Small intestine (tissue), 16 donors: ENCODE measurements at places on chromosomes 6 and 20.

DNA sequence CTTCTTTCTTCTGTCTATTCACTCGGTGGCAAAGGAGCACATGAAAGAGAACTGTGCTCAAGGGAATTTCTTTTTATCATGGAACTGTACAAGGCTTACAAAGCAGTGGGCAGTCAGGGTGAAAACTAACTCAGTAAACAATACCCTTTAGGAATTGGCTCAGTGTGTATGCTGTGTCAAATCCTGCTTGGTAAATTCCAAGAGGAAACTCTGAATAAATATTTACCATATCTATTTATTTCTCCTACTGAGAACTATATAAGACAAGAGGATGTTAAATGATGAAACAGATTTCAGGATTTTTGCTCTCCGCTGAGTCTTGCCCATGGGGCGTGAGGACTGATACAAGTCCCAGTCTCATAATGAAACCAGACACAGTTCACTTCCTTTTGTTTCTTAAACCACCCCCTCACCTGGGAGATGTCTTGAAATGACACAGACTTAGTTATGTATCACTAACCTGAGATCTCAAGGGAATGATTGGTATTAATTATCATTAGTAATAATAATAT lies 188.8 kb downstream of the BACH2 start:
- no peak for DNase-seq

GRCh38 chr6:151630387-151630786 lies 136.6 kb downstream of the CCDC170 start:
- DNase-seq, result no peak

DNA sequence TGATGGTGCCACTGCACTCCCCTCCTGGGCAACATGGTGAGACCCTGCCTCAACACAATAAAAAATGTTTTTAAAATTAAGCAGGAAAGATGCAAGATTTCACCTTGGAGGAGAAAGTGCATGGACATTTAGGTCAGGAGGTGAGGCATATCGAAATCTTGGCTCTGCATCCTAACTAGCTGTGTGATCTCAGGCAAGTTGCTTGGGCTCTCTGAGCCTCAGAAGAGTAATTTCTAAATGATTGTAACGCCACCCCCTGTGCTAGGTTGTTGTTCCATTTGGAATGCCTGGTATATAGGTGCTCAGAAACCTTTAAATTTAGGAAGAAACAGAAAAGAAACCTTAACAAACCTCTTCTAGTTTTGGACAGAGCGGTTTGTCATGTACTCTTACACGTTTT lies 35.9 kb upstream of the C20orf144 start:
- DNase-seq, result no peak

- DNase-seq, result no peak
Measured at GRCh38 chr20:48732081-48732829, 95.5 kb downstream of the PREX1 start.

GRCh38 chr6:98118397-98119045 lies 715.9 kb upstream of the POU3F2 start:
- DNase-seq, result no peak

DNA sequence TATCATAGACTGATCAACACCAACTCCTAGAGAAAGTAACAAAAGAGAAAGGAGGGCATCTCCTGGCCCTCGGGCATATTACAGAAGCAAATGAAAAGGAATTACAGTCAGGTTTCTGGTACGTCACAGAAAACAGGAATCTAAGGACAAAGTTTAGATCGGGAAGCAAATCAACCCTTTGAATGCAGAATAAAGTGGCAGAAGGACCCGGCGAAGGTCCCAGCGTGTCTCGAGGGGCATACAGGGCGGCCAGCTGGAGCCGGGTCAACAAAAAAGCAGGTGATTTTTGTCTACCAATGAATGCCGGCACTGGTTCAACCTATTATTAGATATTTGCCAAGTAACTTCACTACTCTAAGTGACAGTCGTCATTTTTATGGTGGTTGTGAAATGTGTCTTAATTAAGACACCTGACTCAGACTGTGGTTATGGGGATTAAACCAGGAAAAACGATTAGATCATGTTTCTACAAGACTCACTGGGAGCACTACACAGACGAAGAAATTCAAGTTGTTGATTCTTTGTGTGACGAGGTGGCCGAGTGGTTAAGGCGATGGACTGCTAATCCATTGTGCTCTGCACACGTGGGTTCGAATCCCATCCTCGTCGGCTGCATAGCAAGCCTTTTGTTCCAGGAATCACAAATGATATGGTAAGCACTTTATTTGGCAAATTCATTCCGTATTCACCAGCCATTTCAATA lies 12.4 kb upstream of the ZSCAN9 start:
- peak; percentile 74 for DNase-seq

GRCh38 chr6:87397656-87398055 lies 10.1 kb upstream of the CFAP206 start:
- DNase-seq, result no peak

DNA sequence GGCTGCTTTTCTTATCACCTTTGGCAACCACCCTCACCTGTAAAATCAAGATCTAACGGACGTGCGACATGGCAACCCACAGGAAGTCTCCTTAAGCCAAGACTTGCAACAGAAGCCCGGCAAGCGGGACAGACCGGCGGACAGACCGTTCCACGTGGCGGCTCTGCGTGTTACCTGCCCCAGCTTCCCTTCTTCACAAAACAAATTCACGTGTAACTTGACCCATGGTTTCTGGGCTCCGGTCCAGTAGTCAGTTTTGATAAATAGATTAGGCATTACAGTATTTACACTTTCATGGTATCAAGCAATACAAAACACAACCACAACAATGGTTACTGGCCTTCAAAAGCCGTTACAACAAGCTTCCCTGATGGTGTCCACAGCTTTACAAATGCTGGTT lies 133.8 kb downstream of the PRND start:
- DNase-seq, result no peak

DNA sequence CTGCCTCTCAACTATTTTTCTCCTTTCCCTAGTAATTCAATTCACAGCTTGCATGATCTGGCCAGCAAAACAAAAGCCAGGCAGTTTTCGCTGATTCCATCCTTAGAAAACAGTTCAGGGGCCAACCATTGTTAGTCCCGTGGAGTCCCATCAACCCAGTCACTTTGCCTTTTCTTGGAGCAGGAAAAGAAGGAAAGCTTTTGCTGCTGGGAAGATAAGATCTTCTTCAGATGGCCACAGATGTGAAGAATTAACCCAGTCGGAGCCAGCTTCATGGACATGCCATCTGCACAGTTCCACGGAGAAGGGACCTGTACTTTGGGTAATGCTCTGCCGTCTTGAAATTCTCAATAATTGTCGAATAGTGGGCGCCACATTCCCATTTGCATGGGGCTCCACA lies 76.9 kb upstream of the TSHZ2 start:
- no peak for DNase-seq

DNA sequence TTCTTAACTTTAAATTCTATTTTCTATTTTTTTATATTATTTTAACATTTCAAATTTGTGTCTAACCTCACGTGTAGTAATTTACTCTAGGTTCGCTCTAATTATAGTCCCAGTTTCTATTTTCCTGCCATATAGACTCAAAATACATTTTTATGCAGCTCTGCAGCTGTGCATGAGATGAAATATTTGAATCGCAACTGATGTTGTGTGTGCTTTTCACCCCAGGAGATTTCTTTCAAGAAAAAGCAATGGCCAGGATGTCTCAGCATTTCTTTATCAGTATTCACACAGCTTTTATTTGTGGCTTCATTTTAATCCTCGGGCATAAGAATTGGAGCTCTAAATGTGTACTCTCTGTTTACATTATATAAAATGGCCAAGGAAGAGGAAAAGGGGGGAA lies 157.6 kb downstream of the HDGFL1 start:
- no peak for DNase-seq

- DNase-seq, result no peak
Measured at GRCh38 chr6:103872233-103872632, 987.5 kb downstream of the HACE1 start.

DNA sequence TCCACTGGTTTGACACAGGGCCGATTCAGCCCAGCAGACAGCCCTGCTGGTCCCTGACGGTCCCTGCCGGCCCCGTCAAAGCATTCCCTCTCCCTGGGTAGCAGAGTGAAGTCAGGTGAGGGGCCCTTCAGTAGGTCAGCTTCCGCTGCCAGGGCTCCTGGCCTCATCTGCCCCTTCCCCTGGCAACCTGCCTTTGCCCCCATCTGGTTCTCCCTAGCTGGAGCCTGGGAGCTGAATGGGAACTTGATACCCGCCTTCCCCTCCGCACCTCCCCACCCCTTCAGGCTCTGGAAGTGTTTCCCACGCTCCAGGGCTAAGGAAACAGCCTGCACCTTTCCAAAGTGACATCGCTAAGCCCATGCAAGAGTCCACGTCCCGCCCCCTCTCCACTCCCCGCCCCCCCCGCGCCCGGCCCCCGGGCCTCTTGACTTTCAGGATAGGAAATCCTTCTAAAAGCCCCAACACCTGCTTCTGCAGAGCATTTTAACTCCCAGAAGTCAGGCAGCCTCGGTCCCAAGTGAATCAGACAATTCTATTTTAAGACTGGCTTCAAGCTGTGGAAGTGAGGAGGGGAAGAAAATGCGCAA lies 53.3 kb downstream of the ISM1 start:
- no peak for DNase-seq

DNA sequence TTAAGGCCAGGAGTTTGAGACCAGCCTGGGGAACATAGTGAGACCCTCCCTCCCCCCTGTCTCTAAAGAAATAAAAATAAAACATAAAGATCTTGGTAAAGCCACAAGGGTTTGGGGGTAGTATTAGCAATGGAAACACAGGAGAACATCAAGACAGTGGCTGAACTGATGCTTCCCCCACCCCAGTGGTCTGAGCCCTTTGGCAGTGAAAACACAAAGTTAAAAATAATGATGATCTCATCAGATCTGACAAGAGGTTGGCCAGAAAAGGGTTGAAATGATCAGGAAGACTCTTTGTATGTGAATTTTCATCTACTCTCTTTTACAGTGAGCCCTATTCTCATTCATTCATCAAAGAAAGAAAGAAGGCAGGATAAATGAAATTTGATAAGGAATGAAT lies 93.7 kb downstream of the KCNB1 start:
- DNase-seq, result no peak

- no peak for DNase-seq
Measured at GRCh38 chr6:33132081-33132524, 56.3 kb downstream of the HLA-DPB1 start.

DNA sequence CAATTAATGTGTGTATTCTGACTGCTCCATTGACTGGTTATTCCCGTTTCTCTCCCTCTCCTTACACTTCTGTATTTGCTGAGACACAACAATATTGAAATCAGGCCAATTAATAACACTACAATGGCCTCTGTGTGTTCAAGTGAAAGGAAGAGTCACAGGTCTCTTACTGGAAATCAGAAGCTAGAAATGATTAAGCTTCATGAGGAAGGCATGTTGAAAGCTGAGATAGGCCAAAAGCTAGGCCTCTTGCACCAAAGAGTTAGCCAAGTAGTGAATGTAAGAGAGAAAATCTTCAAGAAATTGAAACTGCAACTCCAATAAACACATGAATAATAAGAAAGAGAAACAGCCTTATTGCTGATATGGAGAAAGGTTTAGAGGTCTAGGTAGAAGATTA lies 489.5 kb upstream of the CITED2 start:
- no peak for DNase-seq

GRCh38 chr20:821046-821730 lies 12.3 kb upstream of the FAM110A start:
- no peak for DNase-seq

GRCh38 chr6:6328451-6328850 lies 8.0 kb upstream of the F13A1 start:
- DNase-seq, result no peak

- DNase-seq, result no peak
Measured at GRCh38 chr6:101203664-101204063, 189.8 kb upstream of the GRIK2 start.
